ENCODE measurements at places on chromosomes 5 and 9.

GRCh38 chr9:14270358-14271092, 43.4 kb downstream of the NFIB start:
- no peak for DNase-seq

GRCh38 chr5:131720714-131721113, 76.1 kb downstream of the FNIP1 start:
- no peak for DNase-seq

- no peak for DNase-seq
Observed at GRCh38 chr5:3598207-3598606, 2.6 kb downstream of the IRX1 start.

GRCh38 chr9:33202552-33203201, 35.5 kb upstream of the B4GALT1 start:
- DNase-seq: peak; percentile 10

GRCh38 chr5:95884017-95884325, 61.4 kb upstream of the GLRX start:
- DNase-seq: no peak

- peak; percentile 25 for DNase-seq
Observed at GRCh38 chr9:132768932-132769905, 99.0 kb downstream of the GTF3C4 start.

- DNase-seq: no peak
Observed at GRCh38 chr5:143083006-143083405, 312.8 kb downstream of the ARHGAP26 start.

GRCh38 chr5:128084228-128085167, 932 bp downstream of the SLC12A2 start:
- DNase-seq: peak; percentile 34

DNA sequence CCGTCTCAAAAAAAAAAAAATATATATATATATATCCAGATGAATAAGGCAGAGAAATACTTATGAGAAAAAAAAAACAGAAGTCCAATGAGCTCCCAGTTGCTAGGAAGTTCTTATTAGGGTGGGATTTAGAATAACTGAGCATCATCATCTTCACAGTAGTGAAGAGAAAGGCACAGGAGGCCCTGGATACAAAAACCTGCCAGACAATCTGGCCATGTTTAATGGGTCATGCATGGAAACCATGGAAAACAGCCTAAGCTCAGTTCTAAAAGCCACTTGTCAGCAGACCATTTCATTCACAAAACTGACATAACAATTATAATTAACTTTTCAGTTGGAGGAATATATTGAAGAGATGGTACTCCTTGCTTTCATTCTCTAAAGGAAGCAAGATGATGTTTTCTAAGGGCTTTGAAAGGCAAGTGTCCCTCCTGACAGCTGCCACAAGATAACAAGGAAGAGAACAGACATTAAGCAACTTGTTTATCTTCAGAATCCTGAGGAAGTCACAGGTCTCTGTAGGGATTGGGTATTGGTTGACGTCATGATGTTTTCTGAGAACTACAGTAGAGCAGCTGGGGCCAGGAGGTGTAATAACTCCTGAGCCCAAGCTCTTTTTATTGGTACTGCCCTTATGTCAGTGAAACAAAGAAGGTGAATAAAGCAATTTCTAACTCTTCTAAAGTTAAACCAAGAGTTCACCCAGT, 463.1 kb downstream of the DMAC1 start:
- no peak for DNase-seq
